ENCODE measurements at places on chromosomes 16 and 17.

DNA sequence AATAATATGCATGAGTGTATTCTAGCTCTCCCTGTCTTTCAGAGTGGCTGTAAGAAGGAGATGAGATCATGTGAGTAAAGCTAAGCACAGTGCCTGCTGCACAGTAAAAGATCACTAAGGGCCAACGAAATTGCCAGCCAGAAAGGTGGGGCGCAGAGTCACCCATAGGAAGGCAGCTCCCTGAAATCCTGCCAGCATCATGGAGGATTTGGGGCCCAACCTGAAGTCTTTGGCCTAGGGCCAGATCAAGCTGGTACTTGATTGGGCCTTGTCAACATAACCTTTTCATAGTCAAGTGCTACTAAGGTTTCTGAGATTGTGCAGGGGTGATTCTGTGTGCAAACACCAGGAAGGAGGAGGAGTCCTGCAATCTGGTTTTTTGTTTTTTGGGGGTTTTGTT is 16.5 kb downstream of the SCNN1B start:
- H3K4me1 ChIP-seq: no peaks in the 10 kb centered on the region
- no peak overlapping the region for H3K27ac ChIP-seq
- H3K4me3 ChIP-seq: no peak overlapping the region

DNA sequence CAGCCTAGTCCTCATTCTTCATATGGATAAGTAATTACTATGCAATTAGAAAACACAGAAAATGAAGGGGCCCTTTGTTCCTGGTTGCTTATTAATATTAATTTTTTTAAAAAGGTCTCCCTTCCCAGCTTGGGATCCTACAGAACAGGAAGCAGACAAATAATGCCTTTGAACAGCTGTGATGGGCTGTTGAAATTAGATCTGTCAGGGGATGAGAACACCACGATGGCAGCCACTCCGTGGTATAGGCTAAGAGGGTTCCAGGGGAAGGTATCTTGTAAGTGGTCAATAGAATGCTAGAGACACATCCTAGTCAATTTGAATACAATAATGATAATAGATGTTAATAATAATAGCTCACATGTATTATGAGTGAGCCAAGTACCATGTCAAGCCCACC is 83.1 kb downstream of the CCDC182 start:
- DNase-seq: no peak
- no peak overlapping the region for H3K27ac ChIP-seq
- H3K4me1 ChIP-seq: peaks cover 4% of the 10 kb centered on the region
- no peaks in the 10 kb centered on the region for H3K27me3 ChIP-seq
- no peak overlapping the region for H3K4me3 ChIP-seq

DNA sequence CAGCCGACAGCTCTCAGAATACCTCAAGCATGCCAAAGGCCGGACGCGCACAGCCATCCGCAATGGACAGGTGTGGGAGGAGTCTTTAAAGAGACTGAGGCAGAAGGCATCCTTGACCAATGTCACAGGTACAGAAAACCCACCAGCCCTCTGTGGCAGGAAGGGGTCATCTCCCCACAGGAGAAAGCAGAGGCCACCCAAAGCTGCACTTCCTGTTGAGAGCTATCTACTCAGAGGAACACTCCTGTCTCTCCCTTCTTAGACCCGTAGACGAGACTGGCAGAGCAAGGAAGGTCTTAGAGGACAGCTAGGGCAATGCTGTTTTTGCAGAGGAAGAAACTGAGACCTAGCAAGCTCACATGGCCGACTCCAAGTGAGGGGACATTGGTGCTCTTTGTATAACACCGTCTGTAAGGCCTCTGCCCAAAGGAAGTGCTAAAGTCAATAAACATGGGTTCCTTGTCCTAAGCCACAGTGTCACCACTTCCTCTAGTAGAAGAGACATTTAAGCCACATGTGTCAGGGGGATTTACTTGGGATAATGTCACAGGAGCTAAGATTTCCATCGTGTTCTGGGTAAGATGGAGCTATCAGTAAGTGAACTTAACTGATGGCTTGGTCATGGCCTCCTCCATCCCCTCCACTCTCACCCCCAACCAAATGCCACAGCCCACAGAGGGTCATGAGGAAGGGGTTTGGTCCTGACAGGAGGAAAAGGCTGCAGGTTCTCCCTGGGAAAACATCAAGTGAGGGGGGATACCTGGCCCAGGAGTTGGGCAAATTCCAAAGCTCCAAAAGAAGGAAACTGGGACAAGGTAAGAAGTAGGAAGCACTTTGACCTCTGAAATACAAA is 9.4 kb downstream of the LPO start:
- no peaks in the 10 kb centered on the region for H3K36me3 ChIP-seq
- H3K4me1 ChIP-seq: peaks cover 33% of the 10 kb centered on the region
- peak overlapping the region; percentile 31 for H3K27ac ChIP-seq
- no peak for DNase-seq
- peaks cover 2% of the 10 kb centered on the region for H3K27me3 ChIP-seq

DNA sequence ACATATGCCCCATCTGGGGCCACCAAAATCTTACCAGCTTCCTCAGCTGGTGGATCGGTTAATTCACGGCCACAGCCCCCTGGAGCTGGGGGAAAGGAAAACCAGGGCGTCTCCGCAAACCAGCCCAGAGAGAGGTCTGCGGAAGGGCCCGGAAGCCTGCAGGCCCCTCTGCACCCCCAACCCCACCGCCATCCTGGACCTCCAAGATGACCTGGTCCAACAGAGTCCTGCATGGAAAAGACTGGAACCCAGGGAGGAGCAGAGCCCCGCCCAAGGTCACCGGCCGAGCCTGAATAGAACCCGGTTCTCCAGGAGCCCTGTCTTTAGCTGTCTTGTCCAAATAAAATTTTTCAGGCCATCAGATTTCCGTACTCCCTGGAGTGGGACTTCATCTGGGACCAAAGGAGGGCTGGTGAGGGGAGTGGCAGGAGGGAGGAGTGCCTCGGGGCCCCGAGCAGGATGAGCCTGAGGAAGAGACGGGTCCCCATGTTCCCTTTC is 37.4 kb upstream of the NDRG4 start:
- no peak for DNase-seq
- H3K27me3 ChIP-seq: peaks cover 24% of the 10 kb centered on the region
- H3K36me3 ChIP-seq: no peaks in the 10 kb centered on the region
- no peak overlapping the region for H3K4me3 ChIP-seq
- H3K27ac ChIP-seq: no peak overlapping the region
- peaks cover 18% of the 10 kb centered on the region for H3K4me1 ChIP-seq

- no peak overlapping the region for H3K4me3 ChIP-seq
- no peaks in the 10 kb centered on the region for H3K36me3 ChIP-seq
- no peak overlapping the region for H3K27ac ChIP-seq
Observed at GRCh38 chr17:76280650-76281049, 15.5 kb downstream of the UBALD2 start.

DNA sequence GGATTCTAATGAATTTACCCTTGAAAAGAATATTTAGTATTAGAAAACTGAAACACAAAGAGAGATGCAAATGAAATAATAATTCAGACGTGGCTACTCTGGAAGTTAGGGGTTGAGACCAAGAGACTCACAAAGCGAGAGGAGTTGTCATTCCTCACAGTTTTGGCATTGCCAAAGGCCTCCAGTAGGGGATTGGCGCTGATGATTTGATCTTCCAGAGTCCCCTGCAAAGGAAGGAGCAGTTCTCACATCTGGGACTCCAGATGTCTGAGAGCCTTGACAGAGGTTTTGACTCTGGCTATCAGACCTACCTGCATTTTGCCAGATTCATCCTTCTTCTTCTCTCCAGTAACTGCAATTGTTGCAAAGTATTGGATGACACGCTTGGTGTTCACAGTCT is 6.6 kb downstream of the MYH8 start:
- no peaks in the 10 kb centered on the region for H3K4me1 ChIP-seq
- peaks cover 6% of the 10 kb centered on the region for H3K27me3 ChIP-seq
- H3K4me3 ChIP-seq: no peak overlapping the region
- no peak overlapping the region for H3K27ac ChIP-seq
- no peaks in the 10 kb centered on the region for H3K36me3 ChIP-seq
- no peak for DNase-seq

GRCh38 chr16:25037632-25038031 is 22.5 kb upstream of the ARHGAP17 start:
- no peak for DNase-seq
- H3K4me1 ChIP-seq: peaks cover 4% of the 10 kb centered on the region
- no peaks in the 10 kb centered on the region for H3K27me3 ChIP-seq
- H3K4me3 ChIP-seq: no peak overlapping the region

DNA sequence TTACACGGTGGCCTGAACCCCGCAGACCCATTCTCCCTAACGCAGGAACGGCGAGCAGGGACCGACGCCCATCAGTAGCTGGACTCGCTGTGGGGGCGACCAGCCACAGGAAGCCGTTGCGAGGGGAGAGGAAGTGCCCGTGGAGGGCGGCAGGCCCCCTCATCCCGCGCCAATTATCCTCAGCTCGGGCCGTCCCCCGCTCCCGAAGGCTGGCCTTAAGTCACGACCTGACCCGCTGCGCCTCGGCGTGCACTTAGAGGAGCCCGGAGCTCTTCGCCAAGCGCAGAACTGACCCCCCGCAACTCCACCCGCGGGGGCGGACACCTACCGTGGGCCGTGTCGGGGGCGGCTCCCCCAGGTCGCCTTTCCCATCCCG is 401 bp downstream of the ARL16 start:
- H3K36me3 ChIP-seq: peaks cover 16% of the 10 kb centered on the region
- peaks cover 30% of the 10 kb centered on the region for H3K4me1 ChIP-seq
- H3K27ac ChIP-seq: peak overlapping the region; percentile 39
- no peak for DNase-seq
- H3K4me3 ChIP-seq: peak overlapping the region; percentile 82
- H3K27me3 ChIP-seq: no peaks in the 10 kb centered on the region

GRCh38 chr16:51981725-51982124 is 565.2 kb downstream of the TOX3 start:
- no peak overlapping the region for H3K27ac ChIP-seq
- no peaks in the 10 kb centered on the region for H3K27me3 ChIP-seq
- DNase-seq: no peak
- no peaks in the 10 kb centered on the region for H3K4me1 ChIP-seq
- H3K36me3 ChIP-seq: no peaks in the 10 kb centered on the region

GRCh38 chr17:46010597-46011186 is 11.6 kb downstream of the STH start:
- no peaks in the 10 kb centered on the region for H3K36me3 ChIP-seq
- no peak for DNase-seq
- no peak overlapping the region for H3K4me3 ChIP-seq

DNA sequence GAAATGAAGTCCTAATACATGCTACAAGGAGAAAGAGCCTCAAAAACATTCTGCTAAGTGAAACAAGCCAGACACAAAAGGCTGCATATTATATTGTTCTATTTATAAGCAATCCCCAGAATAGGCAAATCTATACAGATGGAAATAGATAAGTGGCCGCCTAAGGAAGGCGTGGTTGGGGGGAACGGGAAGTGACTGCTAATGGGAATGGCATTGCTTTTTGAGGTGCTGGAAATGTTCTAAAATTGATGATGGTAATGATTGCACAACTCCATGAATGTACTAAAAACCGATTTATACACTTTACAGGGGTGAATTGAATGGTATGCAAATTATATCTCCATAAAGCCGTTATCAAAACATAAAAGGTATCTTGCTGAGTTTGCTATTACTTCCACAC is 67.7 kb downstream of the GAS7 start:
- no peaks in the 10 kb centered on the region for H3K27me3 ChIP-seq
- H3K36me3 ChIP-seq: no peaks in the 10 kb centered on the region
- no peak overlapping the region for H3K27ac ChIP-seq
- no peak for DNase-seq
- no peak overlapping the region for H3K4me3 ChIP-seq

GRCh38 chr17:27288183-27288582 is 5.7 kb upstream of the WSB1 start:
- no peak for DNase-seq
- peaks cover 6% of the 10 kb centered on the region for H3K4me1 ChIP-seq
- H3K27me3 ChIP-seq: no peaks in the 10 kb centered on the region
- H3K4me3 ChIP-seq: no peak overlapping the region
- H3K27ac ChIP-seq: no peak overlapping the region

GRCh38 chr17:47744168-47745036 is 11.4 kb downstream of the TBX21 start:
- H3K4me3 ChIP-seq: no peak overlapping the region
- DNase-seq: no peak

- peak; percentile 67 for DNase-seq
- peaks cover 85% of the 10 kb centered on the region for H3K4me1 ChIP-seq
- no peaks in the 10 kb centered on the region for H3K36me3 ChIP-seq
- H3K27ac ChIP-seq: peak overlapping the region; percentile 1
- H3K27me3 ChIP-seq: no peaks in the 10 kb centered on the region
- H3K4me3 ChIP-seq: no peak overlapping the region
Observed at GRCh38 chr16:85564277-85565051, 48.7 kb upstream of the GSE1 start.

GRCh38 chr16:84043486-84044117 is 1.0 kb upstream of the SLC38A8 start:
- H3K27ac ChIP-seq: no peak overlapping the region
- peaks cover 5% of the 10 kb centered on the region for H3K27me3 ChIP-seq
- no peak for DNase-seq
- H3K4me1 ChIP-seq: no peaks in the 10 kb centered on the region
- H3K36me3 ChIP-seq: no peaks in the 10 kb centered on the region

GRCh38 chr16:67387479-67388079 is 5.7 kb downstream of the TPPP3 start:
- no peak overlapping the region for H3K27ac ChIP-seq
- H3K4me3 ChIP-seq: no peak overlapping the region
- H3K4me1 ChIP-seq: peaks cover 23% of the 10 kb centered on the region
- H3K36me3 ChIP-seq: no peaks in the 10 kb centered on the region
- H3K27me3 ChIP-seq: peaks cover under 1% of the 10 kb centered on the region

DNA sequence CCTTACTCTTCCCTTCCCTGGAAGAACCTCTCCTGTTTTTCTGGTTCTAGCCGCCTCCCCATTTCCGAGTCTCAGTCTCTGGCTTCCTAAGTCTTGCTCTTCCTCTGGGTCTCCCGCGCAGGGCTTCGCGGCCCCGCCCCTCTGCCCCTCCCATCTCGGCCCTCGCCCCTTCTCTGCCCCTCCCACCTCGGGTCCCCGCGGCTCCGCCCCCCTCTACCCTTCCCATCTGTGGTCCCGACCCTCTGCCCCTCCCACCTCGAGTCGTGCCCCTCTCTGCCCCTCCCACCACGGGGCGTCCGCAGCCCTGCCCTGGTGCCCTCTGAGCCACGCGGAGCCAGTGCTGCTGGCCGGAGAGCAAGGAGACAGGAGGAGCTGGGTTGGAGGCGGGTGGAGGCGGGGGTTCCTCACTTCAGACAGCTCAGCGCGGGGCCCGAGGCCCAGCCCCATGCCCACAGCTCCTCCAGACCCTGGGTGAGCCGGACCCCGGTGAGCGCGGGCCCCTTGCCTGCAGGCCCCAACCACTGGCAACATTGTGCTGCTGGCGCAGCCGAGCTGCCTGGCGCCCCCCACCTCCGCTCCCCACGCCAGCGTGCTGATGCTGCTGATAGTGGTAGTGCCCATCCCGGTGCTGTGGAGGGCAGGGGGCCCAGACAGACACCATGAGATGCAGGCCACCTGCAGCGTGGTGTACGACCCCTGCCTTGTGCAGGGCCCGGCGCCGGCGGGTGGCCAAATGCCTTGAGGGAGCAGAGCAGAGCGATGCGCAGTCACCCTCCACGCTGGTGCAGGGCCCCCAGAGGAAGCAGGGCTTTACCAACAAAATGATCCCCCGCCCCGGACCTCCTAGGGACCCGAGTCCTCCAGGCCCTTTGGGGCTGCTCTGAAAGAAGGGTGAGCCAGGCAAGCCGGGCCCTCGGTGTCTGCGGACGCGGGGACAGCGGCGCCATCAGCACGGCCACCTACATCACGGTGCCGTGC is 2115.3 kb downstream of the TP53TG3F start:
- no peak overlapping the region for H3K4me3 ChIP-seq
- H3K36me3 ChIP-seq: no peaks in the 10 kb centered on the region
- H3K27me3 ChIP-seq: no peaks in the 10 kb centered on the region

Measured in natural killer cell (primary cell).